ENCODE measurements at places on chromosomes 1 and 21. TPM values are rescaled to one million over a fixed set of nuclear protein-coding genes. Genes with fewer than 3 reads are reported as not detected.

The PRKAA2 gene
- 6.4 TPM for total RNA-seq

The KCNC4 gene
- 4.8 TPM for total RNA-seq

The GNAT2 gene
- total RNA-seq, result not detected

The FMO5 gene
- total RNA-seq, result 3.8 TPM

The KIAA0040 gene
- 7.3 TPM for total RNA-seq

DNA sequence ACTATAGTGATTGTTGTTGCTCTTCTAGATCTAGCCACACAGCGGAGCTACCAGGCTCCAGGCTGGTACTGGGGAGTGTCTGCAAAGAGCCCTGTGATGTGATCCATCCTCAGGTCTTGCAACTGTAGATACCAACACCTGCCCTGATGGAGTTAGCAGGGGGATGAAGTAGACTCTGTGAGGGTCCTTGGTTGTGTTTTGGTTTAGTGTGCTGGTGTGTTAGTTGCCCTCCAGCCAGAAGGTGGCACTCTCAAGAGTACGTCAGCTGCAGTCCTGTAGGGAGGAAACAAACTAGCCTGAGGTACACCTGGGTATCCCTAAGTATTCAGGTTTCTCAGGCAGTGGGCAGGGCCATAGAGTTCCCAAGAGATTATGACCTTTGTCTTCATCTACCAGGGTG is 81.2 kb upstream of the TMPRSS2 start:
- H3K27me3 ChIP-seq, result no peaks in the 10 kb centered on the region
- H3K27ac ChIP-seq, result no peak overlapping the region
- H3K36me3 ChIP-seq, result no peaks in the 10 kb centered on the region
- no peak overlapping the region for H3K4me3 ChIP-seq
- DNase-seq, result no peak

DNA sequence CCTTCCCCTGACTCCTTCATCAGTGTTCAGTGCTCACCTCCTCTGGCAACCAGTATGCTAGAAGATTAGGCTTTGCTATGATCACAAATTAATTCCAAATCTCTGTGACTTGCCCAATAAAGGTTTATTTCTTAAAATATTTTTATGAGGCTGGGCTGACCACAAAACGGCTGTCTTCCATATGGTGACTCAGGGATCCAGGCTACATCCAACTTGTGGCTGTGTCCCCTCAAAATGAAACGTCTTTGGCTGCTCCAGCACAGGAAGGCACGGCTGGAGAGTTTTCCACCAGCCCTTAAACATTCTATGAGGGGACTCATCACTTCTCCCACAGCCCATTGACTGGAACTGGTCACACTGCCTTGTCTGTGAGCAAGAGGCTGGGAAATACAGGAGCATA is 131.5 kb downstream of the HUNK start:
- peaks cover 40% of the 10 kb centered on the region for H3K36me3 ChIP-seq
- no peak overlapping the region for H3K4me3 ChIP-seq
- DNase-seq, result no peak
- H3K27ac ChIP-seq, result no peak overlapping the region
- no peaks in the 10 kb centered on the region for H3K27me3 ChIP-seq
- peaks cover 8% of the 10 kb centered on the region for H3K4me1 ChIP-seq

DNA sequence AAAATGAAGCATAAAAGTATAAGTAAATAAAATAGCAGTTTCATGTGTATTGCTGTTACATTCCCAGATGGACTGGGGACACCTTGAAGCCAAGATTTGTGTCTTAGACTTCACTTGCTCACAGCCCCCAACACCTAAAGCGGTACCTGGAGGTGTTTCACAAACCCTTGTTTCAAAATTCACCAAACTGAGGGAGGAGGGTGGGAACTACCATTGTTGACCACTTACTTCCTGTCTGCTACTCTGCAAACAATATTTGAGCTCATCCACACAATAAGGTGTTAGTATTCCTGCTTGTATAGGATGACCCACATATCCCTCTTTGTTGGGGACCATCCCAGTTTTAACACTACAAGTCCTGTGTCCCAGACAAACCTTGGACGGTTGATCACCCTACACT is 115.9 kb upstream of the SYT6 start:
- peaks cover 11% of the 10 kb centered on the region for H3K27me3 ChIP-seq
- no peaks in the 10 kb centered on the region for H3K4me1 ChIP-seq
- H3K4me3 ChIP-seq, result no peak overlapping the region
- H3K27ac ChIP-seq, result no peak overlapping the region

DNA sequence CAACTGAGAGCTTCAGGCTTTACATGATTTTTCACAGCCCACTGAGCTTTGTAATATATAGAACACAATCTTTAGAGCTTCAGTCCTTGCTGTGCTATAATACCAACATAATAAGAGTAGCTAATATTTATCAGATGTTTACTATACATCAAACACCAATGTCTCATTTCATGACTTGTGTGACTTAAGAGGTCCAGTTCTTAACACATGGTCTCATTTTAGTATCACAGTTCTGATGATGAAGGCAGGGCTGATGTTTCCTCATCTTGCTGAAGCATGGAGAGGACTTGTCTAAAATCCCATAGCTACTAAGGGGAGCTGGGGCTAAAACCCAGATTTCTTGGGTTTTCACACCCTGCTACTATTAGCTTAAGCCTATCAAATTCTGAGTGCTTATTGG is 5.5 kb downstream of the MTR start:
- H3K4me1 ChIP-seq, result peaks cover 19% of the 10 kb centered on the region
- peaks cover 11% of the 10 kb centered on the region for H3K36me3 ChIP-seq
- H3K4me3 ChIP-seq, result no peak overlapping the region
- no peaks in the 10 kb centered on the region for H3K27me3 ChIP-seq
- no peak for DNase-seq

DNA sequence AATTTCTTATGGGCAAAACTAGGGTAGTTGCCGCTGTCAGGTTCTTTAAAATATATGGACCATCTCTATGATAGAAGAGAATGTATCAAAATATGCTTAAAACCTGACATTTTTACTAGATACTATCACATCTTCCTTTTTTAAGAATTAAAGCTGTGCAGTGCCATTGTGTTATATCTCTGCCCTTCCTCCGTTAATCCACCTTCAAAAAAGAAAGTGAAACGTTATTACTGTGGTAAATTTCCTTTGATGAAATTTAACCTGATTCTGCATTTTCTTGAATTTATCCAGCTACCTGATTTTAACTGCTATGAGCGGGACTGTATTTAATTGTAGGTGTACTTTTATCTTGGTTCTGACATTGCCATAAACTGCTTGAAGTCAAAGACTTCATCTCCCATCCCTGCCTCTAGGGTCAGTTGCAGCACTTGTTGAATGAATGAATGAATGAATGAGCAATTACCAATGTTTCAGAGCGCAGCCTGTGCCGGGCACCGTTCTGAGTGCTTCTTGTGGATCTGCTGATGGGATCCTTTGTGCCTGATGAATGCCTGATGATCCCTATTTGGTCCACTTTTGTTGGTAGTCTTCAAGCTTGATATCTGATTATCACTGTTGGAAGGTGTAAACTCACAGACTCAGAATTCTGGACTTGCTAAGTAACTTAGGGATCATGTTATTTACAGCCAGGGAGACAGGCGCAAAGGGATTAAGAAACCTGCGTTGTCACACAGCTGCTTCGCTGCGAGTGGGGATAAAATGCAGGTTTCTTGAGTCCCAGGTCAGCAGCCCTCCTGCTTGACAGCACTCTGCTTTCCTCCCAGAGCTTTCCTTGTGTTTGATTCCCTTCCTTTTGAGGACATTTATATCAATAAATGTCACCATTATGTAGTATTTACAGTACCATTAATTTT is 30.1 kb downstream of the SMYD2 start:
- DNase-seq, result no peak
- H3K4me1 ChIP-seq, result peaks cover 12% of the 10 kb centered on the region
- no peak overlapping the region for H3K27ac ChIP-seq

- no peak for DNase-seq
- H3K4me1 ChIP-seq, result peaks cover 43% of the 10 kb centered on the region
- H3K27ac ChIP-seq, result peak overlapping the region; percentile 73
- peaks cover 33% of the 10 kb centered on the region for H3K36me3 ChIP-seq
- H3K4me3 ChIP-seq, result peak overlapping the region; percentile 57
Measured at GRCh38 chr1:33161061-33161681, 20.7 kb downstream of the TRIM62 start.

GRCh38 chr1:214004795-214005194 is 17.0 kb downstream of the PROX1 start:
- DNase-seq, result no peak
- H3K4me3 ChIP-seq, result no peak overlapping the region
- H3K4me1 ChIP-seq, result peaks cover 25% of the 10 kb centered on the region
- H3K27ac ChIP-seq, result no peak overlapping the region

- H3K27me3 ChIP-seq, result peaks cover 3% of the 10 kb centered on the region
- no peak overlapping the region for H3K4me3 ChIP-seq
- no peak for DNase-seq
- no peaks in the 10 kb centered on the region for H3K4me1 ChIP-seq
Measured at GRCh38 chr1:82266351-82266750, 465.6 kb downstream of the ADGRL2 start.

- no peak overlapping the region for H3K27ac ChIP-seq
- no peak for DNase-seq
- H3K4me1 ChIP-seq, result peaks cover 11% of the 10 kb centered on the region
- H3K4me3 ChIP-seq, result no peak overlapping the region
Measured at GRCh38 chr1:12034381-12034801, 15.1 kb downstream of the MIIP start.

DNA sequence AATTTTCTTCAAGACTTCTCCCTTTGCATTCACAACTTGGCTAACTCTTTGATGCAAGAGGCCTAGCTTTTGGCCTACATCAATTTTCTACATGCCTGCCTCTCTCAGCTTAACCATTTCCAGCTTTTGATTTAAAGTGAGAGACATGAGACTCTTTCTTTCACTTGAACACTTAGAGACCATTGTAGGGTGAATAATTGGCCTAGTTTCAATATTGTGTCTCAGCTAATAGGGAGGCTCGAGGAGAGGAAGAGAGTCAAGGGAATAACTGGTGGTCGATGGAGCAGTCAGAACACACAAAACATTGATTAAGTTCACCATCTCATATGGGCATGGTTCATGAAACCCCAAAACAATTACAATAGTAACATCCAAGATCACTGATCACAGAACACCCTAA is 225.5 kb downstream of the TPR start:
- no peak overlapping the region for H3K27ac ChIP-seq
- no peaks in the 10 kb centered on the region for H3K27me3 ChIP-seq
- no peak overlapping the region for H3K4me3 ChIP-seq
- peaks cover 6% of the 10 kb centered on the region for H3K4me1 ChIP-seq

DNA sequence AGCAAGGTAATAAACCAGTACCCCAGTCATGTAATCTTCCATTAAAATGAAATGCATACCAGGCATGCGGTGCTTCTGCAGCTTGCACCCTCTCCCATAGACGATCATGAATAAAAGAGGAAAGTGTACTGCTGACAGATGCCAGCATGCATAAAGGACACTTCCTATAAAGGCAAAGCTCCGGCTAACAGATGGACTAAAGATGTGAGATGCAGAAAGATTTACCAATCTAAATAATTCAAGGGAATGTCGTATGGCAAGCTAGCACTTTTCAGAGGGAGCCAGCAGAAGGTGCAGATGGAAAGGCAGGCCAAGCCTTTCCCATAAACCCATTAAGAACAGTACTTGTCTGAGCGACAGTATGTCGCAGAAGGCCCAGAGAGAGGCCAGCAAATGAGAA is 542.0 kb downstream of the NUF2 start:
- no peak overlapping the region for H3K27ac ChIP-seq
- no peaks in the 10 kb centered on the region for H3K36me3 ChIP-seq
- DNase-seq, result no peak
- H3K27me3 ChIP-seq, result no peaks in the 10 kb centered on the region
- H3K4me1 ChIP-seq, result no peaks in the 10 kb centered on the region

GRCh38 chr1:7760245-7760644 is 10.9 kb upstream of the VAMP3 start:
- H3K27ac ChIP-seq, result no peak overlapping the region
- H3K27me3 ChIP-seq, result no peaks in the 10 kb centered on the region
- DNase-seq, result no peak
- no peak overlapping the region for H3K4me3 ChIP-seq
- no peaks in the 10 kb centered on the region for H3K36me3 ChIP-seq
